CD4-positive, alpha-beta T cell (primary cell): ENCODE measurements at places on chromosomes 3 and 15.

- DNase-seq: no peak
Observed at GRCh38 chr3:27079427-27080257, 289.5 kb downstream of the NEK10 start.

DNA sequence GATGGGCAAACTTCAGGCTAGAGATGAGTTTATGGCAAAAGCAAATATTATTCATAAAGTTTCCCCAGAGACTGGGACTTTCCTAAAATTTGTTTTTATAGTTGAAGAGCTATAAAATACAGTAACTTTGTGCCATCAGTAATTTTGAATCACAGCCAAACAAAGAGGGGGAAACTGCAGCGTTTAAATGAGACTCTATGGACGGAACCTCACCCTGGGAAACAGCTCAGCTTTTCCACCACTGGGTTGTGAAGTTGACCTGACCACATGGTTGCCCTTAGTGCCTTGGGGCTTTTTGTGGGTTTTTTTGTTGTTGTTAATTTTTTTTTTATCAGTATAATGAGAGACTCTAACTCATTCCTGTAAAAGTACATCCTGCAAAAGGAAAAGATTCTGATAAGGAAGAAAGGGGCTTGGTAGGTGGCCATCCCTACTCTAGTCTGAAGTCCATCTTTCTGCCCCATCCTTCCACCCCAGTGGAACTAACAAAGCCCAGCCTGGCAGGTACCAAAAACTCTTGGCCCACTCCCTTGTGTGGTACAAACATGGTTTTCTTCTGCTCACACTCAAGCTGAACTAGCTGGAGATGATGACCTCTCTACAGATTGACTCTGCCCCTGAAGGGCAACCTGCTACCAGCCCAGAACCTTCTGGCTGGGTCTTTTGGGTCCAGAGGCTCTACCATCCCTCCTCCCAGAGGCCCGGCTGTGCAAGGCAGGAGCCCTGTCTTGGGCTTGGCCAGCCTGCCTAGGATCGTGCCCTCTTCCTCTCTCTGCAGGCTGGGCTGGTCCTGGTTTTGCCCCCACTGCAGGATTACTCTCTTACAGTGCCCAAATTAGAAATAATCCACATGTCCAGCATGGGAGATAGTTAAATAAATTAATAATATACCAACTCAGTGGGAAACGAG is 41.2 kb downstream of the RLBP1 start:
- no peak for DNase-seq

- no peak for DNase-seq
Observed at GRCh38 chr15:67067930-67068551, 2.6 kb downstream of the SMAD3 start.

DNA sequence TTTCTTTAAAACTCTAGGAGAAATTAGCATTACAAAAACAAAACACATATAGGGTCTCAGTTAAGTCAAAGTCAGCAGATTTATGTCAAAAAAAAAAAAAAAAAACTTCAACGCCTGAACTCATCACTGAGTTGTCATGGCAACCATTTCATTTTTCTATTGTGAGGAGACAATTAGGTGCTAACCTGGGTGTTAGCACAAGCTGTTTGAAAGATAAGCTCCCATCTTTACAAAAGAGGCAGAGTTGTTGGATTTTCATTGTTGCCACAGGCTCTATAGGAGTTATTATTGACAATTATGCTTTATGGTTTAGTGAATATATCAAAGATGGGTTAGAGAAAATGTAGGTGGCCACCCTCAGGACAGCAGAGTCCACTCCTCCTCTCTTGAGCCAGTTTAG is 806.9 kb downstream of the GRM7 start:
- DNase-seq: no peak

- DNase-seq: no peak
Observed at GRCh38 chr3:115713284-115713683, 90.0 kb downstream of the GAP43 start.

- no peak for DNase-seq
Observed at GRCh38 chr3:45062697-45063070, 36.6 kb downstream of the CLEC3B start.

GRCh38 chr15:88707771-88708654 is 69.2 kb downstream of the ISG20 start:
- no peak for DNase-seq

GRCh38 chr15:72908713-72909112 is 125.2 kb upstream of the ADPGK start:
- no peak for DNase-seq

DNA sequence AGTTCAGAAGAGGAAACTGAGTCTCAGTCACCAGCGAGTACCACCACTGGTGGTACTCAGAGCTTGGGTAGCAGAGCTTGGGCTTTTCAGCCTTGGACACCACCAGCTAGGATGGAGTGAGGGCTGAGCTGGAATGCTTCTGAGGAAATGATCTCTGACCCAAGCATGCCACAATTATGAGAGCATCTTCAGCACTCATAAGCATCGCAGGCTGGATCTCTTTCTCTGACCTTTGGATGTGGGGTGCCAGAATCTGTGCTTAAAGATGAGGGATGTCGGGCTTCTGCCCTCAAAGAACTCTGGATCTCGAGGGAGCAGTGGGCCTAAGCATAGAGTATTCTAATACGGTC is 36.4 kb downstream of the ZNF710 start:
- no peak for DNase-seq

DNA sequence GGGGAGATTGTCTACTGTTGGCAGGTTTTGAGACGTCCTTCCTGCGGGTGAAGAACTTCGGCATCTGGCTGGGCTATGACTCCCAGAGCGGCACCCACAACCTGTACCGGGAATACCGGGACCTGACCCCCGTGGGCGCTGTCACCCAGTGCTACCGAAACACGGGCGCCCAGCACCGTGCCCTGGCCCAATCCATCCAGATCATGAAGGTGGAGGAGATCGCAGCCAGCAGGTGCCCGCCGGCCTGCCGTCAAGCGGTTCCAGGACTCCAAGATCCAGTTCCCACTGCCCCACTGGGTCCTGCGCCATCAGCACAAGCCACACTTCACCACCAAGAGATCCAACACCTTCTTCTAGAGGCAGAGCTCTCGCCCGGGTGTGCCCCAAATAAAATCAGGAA is 194.9 kb upstream of the EPHA6 start:
- DNase-seq: no peak

GRCh38 chr15:96171853-96172296 is 158.6 kb upstream of the NR2F2 start:
- no peak for DNase-seq

GRCh38 chr15:68176601-68177000 is 28.5 kb downstream of the CALML4 start:
- no peak for DNase-seq

DNA sequence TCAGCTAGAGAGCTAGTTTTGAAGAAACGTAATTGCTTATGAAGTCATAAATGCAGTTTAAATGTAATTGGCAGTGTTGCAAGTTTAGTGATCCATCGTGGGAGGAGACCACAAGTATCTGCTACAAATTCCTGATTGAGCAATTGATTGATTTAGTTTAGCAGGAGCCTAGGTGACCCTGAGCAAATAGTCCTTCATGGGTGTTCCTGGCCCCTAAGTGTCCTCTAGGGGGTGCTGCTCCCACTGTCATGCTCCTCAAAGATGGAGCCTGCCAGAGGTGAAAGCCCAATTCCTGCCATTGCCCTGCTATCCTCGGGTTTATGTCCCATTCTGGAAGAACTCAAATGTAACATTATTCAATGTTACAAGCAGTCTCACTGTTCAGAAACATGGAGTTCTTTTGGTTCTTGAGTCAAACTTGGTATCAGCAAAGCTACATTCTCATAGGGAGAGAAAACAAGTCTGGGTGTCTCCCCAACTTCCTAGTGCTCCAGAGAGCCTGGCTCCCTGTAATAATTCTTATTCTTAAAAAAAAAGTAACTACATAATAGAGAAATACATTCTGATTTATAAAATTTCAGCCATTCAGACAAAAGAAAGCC is 29.8 kb upstream of the SENP5 start:
- peak; percentile 69 for DNase-seq

DNA sequence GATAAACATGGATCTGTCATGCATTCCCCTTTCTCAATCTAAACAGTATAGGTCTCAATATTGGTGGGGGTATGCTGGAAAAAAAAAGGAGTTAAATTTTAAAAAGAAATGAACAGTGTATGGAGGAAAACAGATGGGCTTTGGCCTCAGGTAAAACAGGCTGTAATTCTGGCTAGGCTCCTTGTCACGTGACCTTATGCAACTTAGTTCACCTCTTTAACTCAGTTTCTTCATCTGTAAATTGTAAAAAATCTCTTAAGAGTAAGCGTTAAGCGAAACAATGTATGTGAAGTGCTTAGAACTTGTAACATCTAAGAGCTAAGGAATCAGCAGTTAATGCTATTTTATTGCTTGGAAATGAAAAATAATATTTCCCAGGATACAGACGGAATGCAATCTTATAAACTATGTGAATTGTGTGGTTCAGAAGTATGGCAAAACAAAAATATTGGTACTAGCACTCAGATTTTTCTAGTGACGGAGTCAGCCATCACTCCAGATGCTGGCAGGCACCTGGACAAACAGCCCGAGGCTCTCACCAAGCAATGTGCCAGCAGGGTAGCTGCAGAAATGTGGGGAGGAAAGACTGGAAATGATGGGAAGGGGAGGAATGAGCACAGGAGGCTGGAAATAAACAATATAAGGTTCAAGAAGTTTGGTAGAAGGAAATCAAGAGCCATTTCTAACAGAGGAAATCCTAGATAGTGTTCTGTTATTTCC is 172.8 kb downstream of the USP13 start:
- no peak for DNase-seq

DNA sequence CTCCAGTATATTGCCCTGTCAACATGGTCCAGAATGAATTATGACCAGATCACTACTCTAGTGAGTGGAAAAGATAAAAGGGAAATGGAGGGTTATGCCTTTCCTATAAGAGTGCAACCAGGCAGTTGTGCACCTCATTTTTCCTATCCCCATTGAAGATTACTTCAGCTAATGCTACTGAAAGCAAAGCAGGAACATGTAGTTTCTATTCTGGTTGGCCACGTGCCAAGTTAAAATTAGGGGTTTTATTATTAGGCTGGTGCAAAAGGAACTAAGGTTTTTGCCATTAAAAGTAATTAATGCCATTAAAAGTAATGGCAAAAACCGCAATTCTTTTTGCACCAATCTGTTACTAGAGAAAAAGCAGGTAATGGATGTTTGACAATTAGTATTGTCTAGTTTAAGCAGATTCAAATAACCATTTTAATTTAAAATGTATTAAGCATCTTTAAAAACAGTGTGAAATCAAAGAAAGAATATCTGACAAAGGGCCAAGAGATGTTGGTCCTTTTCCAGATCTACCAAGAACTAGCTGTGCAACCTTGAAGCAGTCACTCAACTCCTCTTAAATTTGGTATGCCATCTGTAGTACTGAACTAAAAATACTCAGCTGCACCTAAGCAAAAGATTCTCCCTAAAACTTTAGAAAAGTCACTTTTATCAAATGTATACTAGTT is 567.5 kb upstream of the CCDC54 start:
- no peak for DNase-seq

DNA sequence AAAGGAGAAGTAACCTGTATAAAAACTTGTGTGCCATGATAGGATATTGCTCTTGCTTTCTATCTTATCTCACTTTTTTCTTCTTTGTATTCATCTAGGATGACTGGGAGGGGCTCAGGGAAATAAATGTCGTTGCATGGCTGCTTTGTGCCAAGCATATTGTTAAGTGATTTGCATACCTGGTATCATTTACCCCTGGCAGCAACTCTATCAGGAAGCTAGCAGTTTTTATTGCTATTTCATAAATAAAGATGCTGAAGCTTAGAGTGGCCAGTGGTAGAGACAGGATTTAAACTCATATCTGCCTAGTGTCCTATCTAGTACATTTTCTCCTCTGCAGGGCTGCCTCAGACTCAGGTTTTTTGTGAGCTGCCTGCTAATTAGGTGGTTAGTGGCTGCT is 253.3 kb downstream of the PTPRG start:
- no peak for DNase-seq
